ENCODE measurements at places on chromosomes 5 and 9.

DNA sequence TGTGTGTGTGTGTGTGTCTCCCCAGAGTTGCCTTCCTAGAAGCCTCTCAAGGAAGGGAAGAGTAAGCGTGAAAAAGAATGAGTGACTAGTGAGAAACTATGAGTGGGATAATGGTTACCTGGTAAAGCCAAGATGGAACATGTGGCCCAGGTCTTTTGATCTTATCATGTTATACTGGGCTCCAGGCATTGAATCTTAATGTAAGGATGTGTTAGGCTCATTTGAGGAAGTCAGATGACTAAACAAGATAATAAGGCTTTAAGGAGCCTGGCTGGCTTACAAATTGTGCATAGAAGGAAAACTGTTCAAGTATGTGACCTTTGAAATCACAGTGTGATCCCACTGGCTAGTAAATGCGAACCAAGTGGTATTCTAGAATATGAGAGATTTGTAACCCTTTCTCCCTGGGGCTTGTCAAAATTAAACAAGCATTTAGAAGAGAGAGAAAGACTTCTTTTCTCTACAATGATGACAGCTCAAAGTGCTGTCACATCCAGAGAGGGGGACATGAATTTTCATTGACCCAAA, 29.9 kb upstream of the HMHB1 start:
- no peak for DNase-seq

DNA sequence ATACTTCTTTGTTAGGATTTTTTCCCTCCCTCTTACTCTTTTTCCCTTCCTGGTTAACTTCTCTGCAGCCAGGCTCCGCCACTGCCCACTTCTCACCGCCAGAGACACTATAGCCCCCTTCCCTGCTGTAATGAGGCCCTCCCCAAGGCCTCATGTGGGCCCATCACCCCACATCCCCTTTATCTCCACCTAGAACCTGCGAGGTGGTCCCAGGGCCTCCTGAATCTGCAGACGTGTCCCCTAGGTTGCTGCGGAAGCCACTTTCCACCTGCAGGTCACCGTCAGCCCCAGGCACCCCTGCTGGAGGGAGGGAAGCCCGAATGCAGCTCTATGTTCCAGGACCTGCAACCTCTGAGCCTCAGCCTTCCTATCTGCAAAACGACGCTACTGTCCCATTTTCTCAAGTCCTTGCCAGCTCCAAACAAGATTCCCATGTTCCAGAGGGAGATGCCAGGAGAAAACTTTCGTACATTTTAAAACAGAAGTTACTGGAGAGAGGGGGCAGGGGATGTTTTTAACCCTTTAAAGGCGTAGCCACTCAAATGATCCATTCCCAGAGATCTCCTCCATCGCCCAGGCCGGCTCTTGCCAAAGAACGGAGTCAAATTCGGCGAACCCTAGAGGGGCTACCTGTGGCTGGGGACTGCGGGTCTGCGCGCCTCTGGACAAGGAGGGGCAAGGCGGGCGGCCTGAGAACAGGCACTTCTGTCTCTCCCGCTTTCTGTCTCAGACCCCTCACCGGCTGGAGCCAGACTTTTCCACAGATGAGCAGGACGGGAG, 929 bp downstream of the SH3PXD2B start:
- no peak for DNase-seq

GRCh38 chr5:161530700-161531099, 15.8 kb downstream of the GABRB2 start:
- no peak for DNase-seq

GRCh38 chr5:3199962-3200755, 395.5 kb upstream of the IRX1 start:
- DNase-seq: no peak

- DNase-seq: peak; percentile 48
Measured at GRCh38 chr9:137053944-137054931, at the start of gene ENTPD2. ENTPD2 (minus strand) TSS chr9:137054061; CDS start chr9:137053997, 64 bp downstream.

DNA sequence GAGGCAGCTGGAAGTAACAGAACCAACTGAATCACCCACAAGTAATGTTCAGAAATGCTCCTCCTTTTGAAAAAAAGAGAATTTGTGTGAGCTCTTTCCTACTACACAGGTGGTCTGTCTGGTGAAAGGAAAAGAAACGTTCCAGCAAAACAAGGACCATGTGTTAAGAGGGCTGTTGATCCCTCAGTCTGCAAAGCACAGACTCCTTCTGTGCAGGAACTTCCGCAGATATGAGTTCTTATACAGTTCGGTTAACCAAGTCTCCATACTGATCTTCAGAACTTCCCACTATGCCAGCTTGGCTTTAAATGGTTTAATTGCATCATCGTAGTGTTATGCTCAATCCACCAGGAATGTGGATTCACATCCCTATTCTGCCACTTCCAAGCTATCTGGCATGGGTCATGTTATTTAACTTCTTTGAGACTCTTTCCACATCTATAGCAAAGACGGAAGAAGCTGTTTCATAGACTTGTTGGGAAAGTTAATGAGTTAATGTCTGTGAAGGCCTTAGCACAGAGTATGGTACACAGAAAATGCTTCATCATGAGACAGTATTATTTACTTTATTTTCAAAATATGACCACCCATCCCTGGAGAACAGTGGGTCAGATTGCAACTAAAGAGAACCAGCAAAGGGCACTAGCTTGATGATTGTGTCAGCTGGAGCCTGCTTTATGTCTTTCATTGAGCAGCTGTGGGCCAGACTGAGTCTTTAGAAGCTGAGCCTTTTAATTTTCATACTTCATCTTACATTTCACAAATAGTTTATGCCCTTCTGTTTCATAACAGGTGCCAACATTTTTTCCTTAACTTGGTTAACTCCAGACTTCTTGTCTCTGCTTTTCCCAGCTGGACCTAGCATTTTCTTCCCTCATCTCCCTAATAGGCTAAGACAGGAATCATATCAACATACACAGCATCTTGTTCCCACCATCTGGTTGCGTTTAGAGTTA, 89.9 kb downstream of the MAMDC2 start:
- DNase-seq: no peak

DNA sequence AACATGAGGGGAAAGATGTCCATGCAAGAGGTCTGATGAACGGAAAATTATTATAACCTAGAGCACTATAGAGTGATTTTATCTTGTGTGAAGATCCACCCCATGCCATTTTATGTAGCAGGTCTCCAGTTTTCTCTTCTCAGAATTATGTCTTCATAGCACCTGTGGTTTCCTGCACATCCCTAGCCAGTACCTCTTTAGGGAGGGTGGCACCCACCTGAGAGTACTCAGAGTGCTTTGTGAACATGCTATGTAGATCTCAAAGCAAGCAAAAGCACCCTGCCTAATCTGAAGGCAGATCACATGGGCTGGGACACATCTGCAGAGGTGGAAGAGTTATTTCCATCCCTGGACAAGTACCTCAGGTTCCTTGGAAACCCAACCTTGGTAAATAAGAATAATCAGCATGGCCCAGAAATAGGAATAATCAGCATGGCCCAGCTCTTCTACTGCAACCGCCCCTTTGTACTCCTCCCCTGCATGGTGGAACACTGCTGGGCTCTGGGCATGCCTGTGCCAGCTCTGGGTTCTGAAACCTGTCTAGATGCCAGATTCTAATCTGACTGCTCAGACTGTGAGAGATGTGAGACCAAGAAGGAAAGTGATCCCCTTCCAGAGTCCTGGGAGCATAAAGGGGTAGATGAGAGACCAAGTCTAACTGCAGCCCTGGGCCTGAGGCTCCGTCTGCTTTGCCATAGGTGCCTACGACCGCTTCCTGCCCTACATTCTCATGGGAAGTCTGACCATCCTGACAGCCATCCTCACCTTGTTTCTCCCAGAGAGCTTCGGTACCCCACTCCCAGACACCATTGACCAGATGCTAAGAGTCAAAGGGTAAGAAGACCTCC, 23.7 kb downstream of the SLC22A5 start:
- DNase-seq: no peak

- no peak for DNase-seq
Measured at GRCh38 chr9:107940616-107941595, 451.3 kb upstream of the KLF4 start.

- DNase-seq: no peak
Measured at GRCh38 chr9:69899491-69899890, 78.9 kb downstream of the CFAP95 start.

GRCh38 chr9:127088724-127089615, 33.5 kb downstream of the ANGPTL2 start:
- no peak for DNase-seq

DNA sequence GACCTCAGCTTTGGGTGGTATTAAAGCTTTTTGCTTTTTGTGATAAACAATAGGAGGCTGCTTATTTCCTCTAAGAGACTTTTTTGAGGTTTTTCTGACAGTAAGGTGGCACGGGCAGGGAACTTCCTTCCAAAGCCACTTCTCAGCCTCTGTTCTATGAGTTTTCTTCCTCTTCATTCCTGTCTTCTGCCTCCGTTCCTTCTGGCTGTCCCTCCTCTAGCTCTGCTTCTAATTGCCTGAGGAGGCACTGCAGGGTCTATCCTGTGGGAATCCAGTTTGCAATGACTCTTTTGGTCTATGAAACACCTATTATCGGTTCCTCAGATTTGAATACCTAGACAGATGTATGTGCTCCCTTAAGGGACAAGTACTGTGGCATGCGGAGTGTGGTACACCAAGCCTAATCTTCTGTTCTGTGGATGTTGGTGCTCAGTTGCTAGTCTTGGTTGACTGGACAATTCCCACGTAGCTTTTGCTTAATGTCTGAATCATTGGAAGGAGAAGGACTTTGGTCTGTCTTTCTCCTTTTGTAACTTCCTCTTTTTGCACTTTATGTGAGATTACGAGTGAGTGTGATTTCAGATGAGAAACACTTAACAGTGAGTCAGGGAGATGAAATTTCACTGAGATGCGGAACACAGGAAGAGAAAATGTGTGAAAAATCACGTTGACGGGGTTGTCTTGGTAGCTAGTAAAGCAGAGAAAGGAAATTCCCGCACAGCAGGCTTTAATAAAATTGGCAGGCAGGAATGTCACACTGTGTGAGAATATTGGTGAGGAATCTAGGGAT, 305.2 kb downstream of the EFNA5 start:
- DNase-seq: no peak

DNA sequence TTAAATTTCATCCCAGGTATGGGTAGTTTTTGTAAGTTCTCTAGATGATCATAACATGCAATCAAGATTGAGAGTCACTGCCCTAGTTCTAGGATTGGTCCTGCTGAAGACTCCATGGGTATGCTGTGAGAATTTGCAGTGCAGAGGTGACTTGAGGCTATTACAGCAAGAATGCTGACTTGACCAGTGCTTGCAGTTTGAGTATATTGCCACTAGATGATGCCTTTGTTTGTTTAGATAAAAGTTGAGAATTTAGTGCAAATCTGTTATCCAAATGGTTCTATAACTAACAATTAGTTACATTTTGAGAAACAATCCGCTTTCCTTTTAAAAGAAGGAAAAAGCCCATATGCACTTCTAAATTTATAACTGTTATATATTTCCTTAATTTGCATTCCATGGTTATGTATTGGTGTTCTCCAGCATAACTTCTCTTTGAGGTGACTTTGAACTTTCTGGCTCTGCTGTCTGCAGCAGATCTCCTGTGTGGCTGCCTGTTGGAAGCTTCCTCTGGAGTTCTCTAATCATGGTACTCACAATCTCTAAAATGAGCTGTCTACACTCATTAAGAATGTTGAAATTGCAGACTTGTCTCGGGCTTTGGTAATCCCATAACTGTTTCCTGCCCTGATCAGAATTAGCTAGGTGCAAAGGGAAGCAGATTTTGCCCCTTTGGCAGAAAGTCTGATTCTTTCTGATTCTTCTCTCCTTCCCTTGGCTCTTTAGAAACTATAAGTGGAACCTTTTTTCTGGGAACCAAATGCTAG, 24.9 kb downstream of the MELK start:
- DNase-seq: no peak

DNA sequence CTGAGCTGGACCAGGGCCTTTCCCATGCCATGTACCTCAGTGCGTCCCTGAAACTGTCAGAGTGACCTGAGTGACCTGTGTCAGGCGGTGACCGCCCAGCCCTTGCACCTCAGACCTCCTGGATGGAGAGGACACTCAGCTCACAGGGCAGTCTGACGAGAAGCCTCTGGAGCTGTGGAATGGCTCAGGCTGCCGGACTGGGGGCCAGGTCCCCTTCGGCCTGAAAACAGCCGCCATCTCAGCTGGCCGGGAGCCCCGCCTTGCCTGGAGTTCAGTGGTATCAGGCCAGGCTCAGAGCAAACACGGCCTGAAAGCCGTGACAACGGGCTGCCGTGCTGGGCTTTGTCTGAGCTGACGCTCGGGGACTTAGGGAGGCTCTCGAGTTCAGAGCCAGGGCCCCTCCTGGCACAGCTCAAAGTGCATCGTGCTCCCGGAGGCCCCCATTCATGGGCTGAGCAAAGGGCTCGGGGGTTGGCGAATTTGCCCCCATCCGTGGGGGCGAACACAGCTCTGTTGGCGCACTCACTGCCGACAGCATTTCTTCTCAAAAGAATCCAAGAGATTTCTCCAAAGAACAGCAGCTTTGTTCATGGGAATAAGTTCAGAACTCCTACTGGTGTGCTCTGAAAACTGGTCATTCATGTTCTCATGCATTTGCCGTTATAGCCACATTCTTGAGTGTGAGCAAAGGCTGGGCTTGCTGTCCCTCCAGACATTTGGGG, 8.4 kb upstream of the SLC9A3 start:
- no peak for DNase-seq

DNA sequence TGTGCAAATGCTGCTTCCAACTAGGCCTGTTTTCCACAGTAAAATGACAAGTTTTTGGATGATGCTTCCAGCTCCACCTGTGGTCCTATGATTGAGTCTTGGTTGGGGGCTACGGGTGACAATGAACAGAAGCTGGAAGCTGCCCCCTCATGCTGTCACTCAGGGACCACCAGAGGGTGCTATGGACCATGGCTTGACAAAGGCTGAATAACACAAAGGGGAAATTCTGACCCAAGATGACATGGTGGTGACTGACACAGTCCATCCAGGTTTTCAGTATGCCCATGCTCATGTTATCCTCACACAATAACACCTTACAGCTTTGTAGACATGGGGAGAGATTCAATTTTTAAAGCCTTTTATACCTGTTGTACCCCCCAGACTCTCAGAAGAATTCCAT, 23.9 kb upstream of the SAP30L start:
- DNase-seq: no peak

- DNase-seq: no peak
Measured at GRCh38 chr5:147902609-147903115, 3.7 kb downstream of the C5orf46 start.

- DNase-seq: no peak
Measured at GRCh38 chr5:53378590-53379247, 101.7 kb upstream of the FST start.

DNA sequence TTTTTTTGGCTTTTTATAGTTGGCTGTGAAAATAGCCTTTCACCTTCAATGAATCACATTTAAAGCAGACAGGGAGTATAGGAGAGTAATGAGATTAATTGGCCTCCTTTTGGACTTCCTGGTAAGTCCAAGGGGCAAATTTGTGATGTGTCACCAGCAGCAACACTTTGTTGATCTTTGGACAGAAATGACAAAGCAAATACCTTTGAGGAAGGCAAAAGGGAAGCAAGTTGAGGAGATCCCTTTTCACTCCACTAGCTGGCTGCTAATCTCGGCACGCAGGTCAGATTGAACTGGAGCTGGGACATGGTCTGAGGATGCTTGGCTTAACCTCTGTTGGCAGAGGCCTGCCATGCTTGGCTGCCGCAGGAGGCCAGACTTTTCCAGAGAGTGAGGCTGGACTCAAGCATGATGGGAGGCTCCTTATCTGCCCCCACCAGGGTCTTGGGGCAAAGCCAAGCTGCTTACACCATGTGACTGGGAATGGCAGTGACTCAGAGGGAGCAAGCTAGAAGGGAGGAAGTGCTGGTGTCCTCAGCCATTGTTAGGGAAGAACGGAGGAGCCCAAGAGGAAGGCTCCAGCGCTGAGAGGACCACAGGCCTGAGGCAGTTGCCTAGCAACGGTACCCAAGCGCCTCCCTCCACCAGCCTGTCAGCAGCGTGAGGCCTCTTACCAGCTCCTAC, 174.5 kb upstream of the MAP1B start:
- no peak for DNase-seq

GRCh38 chr5:178284996-178285395, 52.4 kb upstream of the PHYKPL start:
- no peak for DNase-seq

Measured in effector memory CD4-positive, alpha-beta T cell (primary cell).